ENCODE measurements at places on chromosomes 5 and 9.

GRCh38 chr9:69193685-69194032 is 19.6 kb downstream of the TJP2 start:
- DNase-seq, result no peak

DNA sequence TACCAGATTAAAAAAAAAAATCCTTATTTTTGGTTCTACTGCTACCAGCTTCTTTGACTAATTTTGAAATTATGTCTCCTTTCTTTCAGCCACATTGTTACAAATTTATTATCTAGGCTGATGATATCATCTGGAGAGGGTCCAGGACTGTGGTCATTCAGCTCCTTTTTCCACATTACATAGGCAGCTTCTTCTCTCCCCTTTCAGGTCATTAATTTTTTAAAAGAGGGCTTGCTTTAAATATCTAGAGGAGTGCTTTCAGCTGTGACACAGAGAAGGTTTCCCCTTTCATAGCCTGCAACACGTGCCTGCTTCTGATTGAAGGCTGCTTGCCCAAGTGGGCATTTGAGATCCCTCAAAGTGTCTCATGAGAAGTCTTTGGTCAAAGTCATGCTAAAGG is 155.7 kb upstream of the PAPPA start:
- no peak for DNase-seq

DNA sequence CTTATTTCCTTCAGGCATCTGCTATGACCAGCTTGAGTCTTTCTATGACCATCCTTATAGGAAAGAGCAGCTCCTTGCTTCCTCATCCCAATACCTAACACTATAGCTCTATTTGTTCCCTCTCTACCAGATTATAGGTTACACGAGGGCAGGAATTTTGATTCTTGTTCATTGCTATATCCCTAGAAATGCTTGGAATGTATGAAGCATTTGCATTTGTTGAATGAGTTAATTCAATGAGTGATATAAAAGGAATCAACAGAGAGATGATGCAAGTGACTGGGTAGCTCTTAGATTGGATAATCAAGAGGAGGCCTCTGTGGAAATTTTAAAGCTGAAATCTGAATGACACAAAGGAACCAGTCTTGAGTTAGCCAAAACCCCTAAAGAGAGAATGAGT is 13.9 kb downstream of the ZCCHC9 start:
- no peak for DNase-seq

DNA sequence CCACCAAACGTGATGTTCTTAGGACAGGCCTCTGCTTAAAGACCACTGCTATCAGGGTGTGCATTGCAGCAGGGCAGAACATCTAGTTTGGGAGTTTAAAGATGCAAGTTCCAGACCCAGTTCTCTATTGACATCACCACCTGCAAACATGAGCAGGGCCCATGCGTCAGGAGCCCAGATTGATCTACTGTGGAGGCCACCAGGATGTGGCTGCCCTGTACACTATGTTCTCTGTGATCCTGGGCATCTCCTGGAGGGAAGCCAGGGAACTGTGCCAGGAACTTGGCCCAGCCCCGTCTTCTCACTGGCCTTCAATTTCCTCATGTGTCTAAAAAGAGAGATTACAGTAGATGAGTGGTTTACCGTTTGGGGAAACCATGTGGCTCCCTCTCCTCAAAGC is 87.1 kb downstream of the PDE6A start:
- no peak for DNase-seq

GRCh38 chr5:169577951-169578350 is 5.6 kb upstream of the SPDL1 start:
- DNase-seq, result no peak

- no peak for DNase-seq
Measured at GRCh38 chr9:6219040-6219439, 3.4 kb downstream of the IL33 start.

DNA sequence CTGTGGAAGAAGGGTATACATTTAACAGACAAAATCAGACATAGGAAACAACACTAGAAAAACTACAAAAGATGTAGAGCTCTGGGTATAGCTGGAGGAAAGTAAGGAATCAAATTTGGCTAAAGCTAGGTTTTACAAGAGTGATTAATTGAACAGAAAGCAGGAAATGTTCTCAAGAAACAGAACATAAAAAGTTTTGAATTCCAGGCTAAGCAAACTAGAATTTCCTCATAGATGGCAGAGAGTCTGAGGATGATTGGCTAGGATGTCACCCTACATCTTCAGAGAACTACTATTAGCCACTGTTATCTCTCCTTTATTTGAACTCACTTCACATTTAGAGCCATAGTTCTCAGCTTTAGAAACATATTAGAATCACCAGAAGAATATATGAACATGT is 502.1 kb upstream of the PAPPA start:
- no peak for DNase-seq

- DNase-seq, result no peak
Measured at GRCh38 chr5:102955488-102955887, 164.4 kb downstream of the GIN1 start.

DNA sequence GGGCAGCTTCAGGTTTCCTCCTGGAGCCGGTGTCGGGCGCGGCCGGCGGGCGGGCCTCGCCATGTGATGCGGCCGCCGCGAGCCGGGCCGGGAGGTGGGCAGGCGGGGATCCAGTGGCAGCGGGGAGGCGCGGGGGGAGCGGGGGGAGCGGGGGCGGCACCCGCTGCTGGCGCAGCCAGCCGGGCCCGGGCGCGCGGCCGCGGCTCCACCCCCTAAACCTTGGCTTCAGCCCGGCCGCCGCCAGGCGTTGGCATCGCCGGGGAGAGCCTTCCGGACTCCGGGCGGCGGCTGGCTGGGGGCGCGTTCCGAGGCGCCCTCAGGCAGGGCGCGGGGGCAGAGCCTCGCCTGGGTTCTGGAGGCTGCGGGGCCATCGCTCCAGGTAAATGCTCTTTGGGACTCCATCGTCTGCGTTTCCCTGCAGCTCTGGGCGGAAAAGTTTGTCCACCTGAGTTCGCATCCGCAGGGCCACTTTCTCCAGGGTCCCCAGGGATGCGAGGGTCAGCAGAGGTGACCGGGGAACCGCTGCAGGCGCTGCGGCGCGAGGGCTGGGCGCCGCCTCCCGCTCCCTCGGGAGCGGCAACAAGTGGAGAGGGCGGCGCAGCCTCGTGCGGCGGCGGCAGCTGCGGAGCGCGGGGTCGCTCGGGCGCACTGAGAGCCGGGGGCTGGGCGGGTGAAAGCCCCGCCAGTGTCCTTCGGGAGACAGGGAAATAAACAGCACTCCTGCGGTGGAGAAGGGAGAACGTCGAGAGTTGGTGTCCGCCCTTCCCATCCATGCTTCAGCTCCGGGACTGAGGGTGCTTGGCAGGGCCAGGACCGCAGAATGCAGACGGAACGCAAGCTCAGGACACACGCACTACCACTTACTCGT is at the start of gene ARHGEF28:
ARHGEF28 (plus strand) TSS at position 253 of the 868 bp plus-strand sequence. CDS start 58,656 bp downstream, outside the sequence.
- peak; percentile 73 for DNase-seq

GRCh38 chr5:157902449-157903116 is 43.6 kb upstream of the CLINT1 start:
- DNase-seq, result no peak

GRCh38 chr9:106864373-106865143 is 1.6 kb downstream of the ZNF462 start:
- no peak for DNase-seq

DNA sequence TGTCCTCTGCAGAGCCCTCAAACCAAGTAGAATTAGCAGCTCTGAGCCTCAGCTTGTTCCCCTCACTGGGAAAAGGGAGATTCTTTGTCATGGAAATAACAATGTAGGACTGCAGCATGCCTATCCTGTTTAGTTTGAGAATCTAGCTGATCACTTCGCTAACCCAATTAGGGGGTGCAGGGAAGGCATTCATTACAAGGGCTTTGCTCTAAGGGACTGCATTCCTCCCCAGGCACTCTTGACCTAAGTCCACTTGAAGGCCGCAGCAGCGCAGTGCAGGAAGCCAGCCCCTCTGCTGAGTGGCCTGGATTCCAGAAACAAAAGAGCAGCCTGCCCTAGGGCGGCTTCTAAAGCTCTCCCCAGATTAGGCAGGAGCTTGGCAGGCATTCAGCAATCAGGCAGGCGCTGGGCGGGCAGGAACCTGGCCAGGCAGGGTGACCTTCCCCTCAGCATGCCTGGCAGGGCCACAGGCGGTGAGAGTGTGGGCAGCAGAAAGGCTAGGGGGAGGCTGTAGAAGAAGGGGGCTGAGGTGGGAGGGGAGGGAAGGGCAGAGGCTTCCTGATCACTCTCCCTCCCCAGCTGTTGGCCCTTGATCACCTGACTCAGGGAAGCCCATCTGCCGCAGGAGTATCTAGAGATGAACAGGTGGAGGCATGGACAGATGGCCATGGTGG is 24.8 kb downstream of the CCNJL start:
- DNase-seq, result no peak

DNA sequence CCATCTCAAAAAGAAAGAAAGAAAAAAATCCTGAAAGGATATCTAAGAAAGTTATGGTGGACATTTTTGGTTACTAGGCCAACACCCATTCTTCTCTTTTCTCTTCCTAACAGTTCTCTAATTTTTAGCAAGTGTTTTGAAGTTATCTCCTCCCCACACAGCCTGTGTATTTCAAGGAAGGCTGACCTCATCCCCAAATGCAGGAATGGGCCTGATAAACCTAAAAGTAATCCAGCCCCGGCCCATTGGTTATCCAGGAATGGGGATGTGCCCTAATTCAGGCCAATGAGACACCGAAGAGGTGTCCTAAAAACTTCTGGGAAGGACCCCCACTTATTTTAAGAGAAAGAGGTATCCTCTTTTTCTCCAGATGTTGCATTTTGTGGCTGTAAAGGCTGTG is 46.6 kb downstream of the F2R start:
- no peak for DNase-seq

DNA sequence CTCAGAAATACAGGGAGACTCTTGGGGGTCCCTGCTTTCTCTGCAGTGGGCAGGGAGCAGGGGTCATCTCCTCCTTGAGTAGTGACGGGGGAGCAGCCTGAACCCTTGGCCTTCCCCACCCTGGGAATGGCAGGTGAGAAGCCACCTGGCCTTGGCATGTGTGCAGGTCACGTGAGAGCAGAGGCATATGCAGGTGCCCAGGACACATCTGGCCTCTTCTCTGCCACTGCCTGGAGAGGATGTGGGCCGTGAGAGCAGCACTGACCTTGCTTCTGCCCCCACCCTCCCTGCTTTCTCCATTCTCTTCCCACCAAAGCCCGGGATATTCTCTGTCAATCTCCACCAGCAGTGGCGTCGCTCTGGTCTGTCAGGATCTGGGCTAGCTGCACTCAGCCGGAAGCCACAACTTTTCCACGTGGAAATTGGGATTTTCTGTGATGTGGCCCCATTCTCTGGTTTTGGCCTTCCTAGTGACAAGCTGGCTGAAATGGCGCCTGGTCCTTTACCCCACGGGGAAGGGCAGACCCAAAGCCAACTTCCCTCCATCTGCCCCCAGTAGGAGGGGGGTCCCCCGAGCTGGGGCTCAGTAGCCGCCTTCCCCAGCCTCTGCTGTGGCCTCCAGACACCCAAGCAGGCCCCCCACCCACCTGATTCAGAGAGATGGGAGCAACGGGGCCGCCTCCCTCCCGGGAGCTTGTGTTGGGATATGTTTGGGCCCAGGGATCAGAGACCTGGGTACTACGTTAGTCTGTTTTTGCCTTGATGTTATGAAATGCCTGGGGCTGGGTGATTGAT is 70.4 kb upstream of the FCN1 start:
- no peak for DNase-seq

- DNase-seq, result peak; percentile 65
Measured at GRCh38 chr9:114894609-114895433, 35.6 kb downstream of the TNFSF8 start.

GRCh38 chr9:112308588-112308987 is 24.8 kb downstream of the PTBP3 start:
- no peak for DNase-seq

DNA sequence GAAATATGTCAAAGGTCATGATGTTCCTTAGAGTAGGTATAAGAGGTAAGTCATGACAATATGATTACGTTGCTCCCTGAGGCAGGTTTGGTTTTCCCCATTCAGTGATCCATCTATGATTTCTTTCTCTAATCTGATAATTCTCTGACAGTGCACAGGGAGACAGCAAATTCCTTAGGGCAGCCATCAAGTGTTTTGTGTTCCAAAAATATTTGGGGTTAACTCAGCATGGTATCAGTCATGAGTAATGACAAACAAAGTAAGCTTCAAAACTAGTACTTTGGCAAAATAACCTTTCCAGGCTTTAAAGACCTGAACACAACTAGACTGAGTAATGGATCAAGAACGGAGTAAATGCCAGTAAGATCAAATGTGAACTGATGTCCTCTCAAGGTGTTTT is 55.3 kb upstream of the SPATA31E1 start:
- no peak for DNase-seq

- no peak for DNase-seq
Measured at GRCh38 chr9:35566417-35566816, 38.6 kb upstream of the TESK1 start.

GRCh38 chr9:129554649-129555048 is 66.3 kb downstream of the C9orf50 start:
- no peak for DNase-seq

GRCh38 chr5:919356-920000 is 26.8 kb downstream of the TRIP13 start:
- DNase-seq, result peak; percentile 49

DNA sequence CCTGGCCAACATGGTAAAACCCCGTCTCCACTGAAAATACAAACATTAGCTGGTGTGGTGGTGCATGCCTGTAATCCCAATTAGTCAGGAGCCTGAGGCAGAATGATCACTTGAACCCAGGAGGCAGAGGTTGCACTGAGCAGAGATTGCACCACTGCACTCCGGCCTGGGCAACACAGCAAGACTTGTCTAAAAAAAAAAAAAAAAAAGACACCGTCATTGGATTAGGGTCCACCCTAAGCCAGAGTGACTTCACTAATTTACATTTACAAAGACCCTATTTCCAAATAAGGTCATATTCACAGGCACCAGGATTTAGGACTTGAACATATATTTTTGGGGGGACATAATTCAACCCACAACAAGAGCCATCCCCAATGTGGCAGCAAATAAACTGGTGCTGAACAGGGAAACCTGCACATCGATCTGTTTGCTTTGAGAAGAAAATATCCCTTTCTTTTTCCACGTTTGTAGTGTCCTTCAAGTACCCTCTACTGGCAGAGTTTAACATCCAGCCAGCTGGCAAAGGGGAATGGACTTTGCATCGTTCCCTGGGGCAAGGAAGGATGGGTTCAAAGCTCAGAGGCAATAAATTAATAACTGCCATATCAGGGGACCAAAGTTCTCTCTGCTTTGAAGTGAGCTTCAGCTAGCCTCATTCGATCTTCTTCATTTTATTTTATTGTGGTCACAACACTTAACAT is 3.7 kb upstream of the DNAJC25 start:
- no peak for DNase-seq

DNA sequence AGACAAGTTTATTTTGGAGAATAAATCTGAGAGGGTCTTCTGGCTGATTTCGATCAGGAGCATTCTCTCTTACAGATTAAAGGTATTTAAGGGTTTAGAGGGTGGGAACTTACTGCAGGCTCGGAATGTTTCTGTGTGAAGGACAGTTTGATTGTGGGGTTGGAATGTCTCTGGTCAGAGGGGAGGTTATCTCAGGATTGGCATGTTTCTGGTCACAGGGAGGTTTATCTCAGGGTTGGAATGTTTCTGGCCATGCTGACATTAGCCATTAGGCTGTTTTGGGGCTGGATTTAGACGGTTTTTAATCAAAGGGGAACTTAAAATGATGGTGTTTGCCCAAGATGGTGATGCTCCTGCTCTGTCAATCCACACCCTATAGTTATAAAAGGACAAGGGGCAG is 95.2 kb downstream of the SLCO4C1 start:
- no peak for DNase-seq

All from NCI-H460 (cell line).